HS-27A (cell line): ENCODE measurements at places on chromosomes 12 and 14.

- DNase-seq, result no peak
Observed at GRCh38 chr12:111741235-111741812, 25.4 kb upstream of the ALDH2 start.

GRCh38 chr14:57533214-57533613, 39.6 kb upstream of the CCDC198 start:
- no peak for DNase-seq

- no peak for DNase-seq
Observed at GRCh38 chr12:43883748-43884147, 47.9 kb downstream of the TMEM117 start.

DNA sequence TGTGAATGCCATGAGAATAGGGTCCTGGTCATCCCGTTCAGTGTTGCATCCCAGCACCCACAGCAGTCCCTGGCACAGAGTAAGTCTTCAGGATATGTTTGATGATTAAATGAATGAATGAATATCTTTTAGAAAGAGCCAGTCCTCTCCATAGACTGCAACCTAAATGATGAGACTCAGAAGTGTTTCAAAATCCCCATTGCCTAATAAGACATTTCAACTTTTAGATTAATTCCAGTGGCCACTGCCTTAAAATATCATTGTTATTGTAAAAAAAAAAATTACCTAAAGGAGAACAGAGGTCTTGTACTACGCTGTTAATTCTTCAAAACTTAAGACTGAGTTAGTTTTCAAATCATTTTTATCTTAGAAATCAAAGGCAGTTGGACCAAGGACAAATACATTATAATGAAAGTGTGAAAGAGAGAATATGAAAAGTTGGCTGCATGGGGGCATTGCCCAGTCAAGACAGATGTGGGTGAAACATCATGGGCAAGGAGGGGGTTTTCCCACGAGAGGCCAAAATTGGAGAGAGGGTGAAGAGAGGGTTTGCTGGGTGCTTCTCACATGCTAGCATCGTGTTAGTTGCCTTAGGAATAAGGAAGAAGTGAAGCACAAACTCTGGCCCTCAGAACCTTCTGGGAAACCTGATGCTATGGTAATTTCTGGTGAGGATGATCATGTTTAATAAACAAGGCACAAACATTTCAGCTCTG, 26.3 kb upstream of the CPM start:
- no peak for DNase-seq

DNA sequence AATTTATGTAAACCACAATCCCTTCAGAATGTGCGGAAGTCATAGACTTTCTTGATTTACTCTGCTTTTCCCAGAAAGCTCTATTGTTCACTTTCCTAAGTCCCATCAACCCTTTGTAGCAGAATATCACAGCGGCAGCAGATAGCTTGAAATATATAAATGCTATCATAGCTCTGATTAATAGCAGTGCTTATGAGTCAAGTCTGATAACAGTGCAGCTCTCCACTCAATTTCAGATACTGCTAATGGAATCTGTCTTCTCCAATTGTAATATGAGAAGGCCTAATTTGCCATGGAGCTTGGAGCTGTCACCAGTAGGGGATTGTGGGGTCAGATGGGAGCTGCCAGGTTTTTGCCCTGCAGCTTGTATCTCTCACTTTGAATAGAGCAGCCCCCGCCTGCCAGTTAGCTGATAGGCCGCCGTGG, 10.9 kb downstream of the TMEM260 start:
- no peak for DNase-seq

DNA sequence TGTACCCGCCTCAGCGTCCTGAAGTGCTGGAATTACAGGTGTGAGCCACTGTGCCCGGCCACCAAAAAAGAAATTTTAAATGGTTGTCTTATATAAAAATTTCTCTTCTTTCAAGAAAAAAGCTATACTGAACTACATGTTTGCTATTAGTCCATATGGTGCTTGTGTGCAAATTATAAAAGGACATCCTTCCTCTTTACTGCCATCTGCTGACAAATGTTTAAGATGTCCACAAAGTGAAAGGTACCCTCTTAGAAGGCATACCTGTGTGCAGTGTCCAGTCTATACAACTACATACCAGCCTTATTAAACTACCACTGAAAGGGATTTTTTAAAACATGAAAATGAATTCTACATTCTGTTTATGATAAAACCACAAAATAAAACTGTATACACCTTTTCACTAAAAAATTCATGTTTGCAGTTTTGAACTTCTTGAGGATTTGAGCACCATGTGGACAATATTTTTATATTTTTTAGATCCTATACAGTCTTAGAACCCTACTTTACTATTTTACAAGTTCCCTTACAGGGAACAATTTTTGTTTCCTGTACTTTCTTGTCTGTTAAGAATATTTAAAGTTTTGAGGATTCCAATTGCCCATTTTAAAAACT, 32.8 kb upstream of the TOMM20L start:
- no peak for DNase-seq

- peak; percentile 14 for DNase-seq
Observed at GRCh38 chr12:77488041-77488620, 342.6 kb upstream of the NAV3 start.

DNA sequence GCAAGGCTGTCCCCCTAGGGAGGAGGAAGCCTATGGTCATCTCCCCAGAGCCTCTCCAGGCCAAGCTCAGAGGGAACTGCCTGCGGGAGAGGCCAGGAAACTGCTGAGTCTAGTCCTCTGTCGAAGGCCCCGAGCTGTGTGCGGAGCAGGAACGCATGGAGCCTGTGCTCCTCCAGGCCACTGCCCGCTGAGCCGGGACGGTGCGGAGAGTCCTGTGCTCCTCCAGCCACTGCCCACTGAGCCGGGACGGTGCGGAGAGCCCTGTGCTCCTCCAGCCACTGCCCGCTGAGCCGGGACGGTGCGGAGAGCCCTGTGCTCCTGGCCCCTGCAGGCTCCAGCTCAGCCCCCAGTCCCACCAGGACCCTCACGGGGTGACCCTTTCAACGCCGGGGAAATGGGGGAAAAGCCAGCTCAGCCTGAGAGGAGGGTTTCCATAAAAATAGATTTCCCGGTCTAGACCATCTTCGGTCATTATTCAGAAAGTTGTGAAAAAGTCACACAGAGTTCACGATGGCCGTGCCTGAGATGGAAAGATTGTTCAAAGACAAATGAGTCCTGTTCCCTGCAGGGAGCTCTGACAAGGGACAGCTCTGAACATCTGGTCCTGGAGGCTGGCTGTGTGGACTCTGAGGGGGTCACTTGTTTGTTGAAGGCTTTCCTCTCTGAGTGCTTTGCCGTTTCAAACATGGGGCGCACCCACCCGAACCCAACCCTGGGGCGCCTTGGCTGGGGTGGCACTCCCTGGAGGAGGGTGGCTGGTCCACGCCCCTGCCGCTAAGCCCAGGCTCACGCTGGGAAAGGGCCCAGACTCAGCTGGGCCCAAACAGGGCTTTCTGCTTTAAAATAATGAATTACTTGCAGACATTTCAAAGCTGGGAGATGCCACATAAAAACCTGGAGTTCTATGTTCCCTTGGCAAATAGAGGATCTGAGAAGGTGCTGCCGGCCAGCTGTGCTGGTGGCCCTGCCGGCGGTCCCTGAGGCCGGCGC, 85.5 kb downstream of the ADGRD1 start:
- no peak for DNase-seq

DNA sequence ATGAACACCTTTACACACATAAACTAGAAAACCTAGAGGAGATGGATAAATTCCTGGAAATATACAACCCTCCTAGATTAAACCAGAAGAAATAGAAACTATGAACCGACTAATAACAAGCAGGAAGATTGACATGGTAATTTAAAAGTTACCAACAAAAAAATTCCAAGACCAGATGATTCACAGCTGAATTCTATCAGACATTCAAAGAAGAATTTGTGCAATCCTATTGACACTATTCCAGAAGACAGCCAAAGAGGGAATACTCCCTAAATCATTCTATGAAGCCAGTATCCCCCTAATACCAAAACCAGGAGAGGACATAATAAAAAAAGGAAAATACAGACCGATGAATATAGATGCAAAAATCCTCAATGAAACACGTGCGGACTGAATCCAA, 102.6 kb upstream of the KRR1 start:
- DNase-seq, result no peak

DNA sequence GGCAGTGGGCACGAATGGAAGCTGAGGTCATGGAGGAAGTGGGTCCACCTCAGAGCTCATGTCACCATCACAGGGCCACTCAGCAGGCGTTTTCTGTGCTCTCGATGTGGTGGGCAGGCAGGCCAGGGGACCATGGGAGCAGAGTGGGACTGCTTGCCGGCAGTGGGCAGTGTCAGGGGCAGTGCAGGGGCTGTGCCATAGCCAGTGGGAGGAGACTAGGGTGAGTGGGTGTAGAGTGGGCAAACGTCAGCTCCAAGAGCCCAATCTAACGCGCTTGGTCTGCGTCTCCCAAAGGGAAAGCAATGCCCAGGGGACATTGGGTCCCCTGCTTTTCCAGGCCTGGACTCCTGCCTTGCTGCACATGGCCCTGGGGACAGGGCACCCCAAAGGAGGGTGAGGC, 58.3 kb downstream of the SLC6A12 start:
- DNase-seq, result no peak

- DNase-seq, result no peak
Observed at GRCh38 chr12:2678426-2678825, 116.3 kb upstream of the FKBP4 start.

- DNase-seq, result peak; percentile 96
Observed at GRCh38 chr12:15629108-15629507, 160.1 kb downstream of the EPS8 start.

DNA sequence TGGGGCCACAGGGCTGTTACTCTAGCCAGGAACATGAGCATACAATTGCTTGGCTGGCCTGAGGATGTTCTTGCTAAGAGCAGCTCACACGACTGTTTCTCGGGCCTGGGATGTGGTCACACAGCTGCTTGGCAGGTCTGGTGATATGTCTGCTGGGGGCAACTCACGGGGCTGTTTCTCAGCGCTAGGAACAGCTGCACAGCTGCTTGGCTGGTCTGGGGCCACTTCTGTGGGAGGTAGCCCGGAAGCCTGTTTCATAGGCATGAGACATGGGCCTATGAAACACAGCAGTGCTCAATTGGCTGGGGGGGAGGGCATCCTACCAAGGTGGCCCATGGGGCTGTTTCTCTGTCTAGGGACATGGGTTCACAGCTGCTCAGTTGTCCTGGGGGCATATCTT, 73.4 kb upstream of the DDHD1 start:
- DNase-seq, result no peak

DNA sequence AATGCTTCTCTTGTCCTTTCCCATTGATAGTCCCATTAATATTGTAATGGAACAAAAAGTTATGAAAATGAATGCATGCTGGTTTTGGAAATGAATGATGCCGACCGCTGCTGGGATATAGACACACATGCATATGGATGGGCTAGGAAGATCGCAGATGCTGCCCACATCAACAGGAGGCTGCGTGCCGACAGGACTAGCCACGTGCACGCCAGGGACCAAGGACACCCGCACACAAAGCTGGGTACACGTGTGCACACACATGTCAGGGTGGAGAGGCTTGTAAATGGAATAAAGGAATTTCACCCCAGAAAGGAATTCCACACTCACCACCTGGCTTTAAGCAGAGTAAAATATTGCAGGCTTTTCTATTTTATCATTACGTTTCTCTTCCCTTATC, 153.8 kb upstream of the VASH1 start:
- no peak for DNase-seq

DNA sequence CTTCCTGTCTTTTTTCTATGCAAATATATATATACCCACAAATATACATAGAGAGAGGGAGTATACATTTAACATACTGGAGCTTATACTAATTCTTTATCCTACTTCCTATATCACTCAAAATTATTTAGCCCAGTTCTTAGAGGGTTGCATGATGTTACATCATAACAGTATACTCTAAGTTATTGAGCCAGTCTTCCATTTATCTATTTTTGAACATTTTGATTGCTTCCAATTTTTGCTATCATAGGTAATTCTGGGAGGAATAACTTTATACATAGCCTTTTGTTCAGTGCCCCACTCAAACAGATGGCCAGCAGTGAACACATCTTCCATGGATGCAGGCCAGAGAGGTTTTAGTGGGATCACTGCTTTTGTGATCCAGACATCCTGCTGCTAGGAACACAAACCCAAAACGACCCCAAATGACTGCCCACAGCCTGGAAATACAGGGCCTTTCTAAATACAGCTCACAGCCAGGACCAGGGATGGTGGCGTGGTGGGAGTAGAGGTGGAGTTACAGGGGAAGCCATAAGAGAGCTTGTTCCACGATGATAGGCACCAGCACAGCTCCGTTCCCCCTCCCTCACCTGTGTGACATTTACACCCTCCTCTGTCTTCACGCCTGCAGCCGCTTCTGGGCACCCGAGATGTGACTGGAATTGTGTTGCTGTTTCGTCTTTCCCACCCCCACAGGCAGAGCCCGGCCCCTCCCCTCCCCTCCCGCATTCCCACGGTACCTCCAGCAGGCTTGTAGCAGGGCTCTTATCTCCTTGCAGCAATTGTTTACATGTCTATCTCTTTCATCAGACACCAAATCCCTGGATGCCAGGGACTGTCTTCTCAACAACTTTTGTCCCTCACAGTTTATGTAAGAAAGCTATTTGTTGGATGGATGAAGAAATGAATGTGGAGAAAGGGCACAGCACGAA, 30.7 kb upstream of the HDAC7 start:
- no peak for DNase-seq

GRCh38 chr12:119406308-119406707, 71.8 kb downstream of the CCDC60 start:
- no peak for DNase-seq

- DNase-seq, result no peak
Observed at GRCh38 chr12:118984161-118984943, 3.0 kb downstream of the SRRM4 start.

GRCh38 chr12:132444957-132445883, 44.7 kb upstream of the FBRSL1 start:
- no peak for DNase-seq

DNA sequence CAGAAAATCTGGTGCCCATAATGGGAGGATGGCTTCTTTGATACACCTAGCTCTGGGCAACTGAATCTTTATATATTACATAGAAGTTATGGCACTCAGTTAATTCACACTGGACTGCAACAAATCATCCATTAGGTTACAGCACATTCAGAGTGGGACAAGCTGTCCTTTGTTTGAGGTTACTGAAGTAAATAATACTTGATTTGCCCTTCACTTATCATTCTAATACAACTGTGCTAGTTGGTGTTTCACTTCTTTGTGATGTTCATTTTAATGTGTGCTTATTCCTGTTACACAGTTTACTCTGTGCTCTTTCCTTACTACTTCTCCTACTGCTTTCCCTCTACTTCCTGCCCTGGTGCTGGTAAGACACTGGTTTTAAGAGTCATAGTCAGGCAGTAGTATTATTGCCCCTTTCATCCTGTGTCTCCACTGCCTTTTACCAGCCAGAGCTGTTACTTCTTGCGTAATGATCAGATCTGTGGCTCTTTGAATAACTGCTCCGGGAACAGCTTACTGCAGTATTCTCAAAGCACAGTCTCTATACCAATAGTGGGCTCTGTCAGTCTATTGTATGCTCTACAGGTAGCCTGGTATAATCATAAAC, 36.4 kb upstream of the GXYLT1 start:
- no peak for DNase-seq
